ENCODE measurements at places on chromosomes 5 and 9.
A peak's percentile ranks its signal among the peaks of the same experiment; 100 is the strongest.

- no peak for DNase-seq
These were observed 176.6 kb upstream of the C9orf72 start for GRCh38 chr9:27749838-27750237.

GRCh38 chr9:129863059-129863690 lies 27.9 kb downstream of the USP20 start:
- peak; percentile 90 for DNase-seq

DNA sequence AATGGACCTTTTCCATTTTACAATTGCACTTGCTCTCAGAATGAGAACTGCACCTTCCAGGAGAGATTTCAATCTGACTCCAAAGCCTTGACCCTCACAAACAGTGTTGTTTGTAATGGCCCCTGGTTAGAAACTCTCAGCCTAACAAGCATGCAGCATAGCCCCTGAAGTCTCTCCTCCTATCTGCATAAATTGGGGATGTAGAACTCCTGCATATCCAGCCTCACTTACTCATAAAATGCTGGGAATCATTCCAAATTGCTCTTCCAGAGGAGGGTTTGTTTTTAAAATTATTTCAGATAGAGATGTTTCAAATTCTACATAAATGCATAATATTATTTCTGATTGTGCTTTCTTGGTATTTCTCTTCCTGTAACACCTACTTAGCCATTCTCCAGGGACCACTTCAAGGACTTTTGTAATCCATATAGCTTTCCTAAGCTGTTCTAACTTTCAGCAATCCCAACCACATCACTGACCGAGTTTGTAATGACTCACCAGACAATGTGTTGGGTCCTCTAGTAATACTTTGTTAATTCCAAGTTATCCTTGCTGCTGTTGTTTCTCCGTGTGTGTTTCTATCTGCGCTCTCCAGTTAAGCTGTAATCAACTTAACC lies 143.8 kb upstream of the CCDC152 start:
- DNase-seq: no peak

DNA sequence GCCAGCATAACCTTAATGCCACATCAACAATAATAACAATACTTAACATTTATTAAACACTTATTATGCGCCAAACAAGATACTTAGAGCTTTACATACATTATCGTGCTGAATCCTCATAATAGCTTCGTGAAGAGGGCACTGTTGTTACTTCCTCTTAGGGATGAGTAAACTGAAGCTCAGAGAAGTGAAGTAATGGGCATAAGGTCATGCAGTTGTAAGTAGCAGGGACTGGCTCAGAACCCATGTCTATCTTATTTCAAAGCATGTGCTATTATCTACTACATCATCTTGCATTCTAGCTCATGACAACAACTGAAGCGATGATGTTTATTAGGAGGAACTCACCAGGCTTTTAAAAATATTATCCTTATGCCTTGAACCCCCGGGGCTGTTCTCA lies 34.9 kb upstream of the PPP3R2 start:
- no peak for DNase-seq

DNA sequence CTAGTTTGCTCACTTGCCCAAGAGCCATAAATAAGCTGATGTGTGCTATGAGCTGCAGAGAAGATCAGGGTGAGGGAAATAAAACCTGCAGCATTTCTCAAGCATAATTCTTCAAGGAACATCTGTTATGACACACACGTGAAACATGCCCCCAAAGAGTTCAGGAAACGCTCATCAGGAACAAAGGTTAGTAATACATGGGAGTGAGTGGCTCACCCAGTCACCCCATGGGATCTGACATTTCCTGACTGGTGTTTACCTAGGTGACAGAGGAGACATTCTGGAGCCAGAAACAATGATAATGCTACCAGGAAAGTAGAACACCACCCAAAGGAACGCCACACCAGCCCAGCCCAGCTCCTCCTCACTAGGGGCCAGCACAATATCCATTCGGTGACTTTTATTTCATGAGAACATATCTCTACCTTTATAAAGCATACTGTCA lies 66.0 kb downstream of the FRMD3 start:
- no peak for DNase-seq

DNA sequence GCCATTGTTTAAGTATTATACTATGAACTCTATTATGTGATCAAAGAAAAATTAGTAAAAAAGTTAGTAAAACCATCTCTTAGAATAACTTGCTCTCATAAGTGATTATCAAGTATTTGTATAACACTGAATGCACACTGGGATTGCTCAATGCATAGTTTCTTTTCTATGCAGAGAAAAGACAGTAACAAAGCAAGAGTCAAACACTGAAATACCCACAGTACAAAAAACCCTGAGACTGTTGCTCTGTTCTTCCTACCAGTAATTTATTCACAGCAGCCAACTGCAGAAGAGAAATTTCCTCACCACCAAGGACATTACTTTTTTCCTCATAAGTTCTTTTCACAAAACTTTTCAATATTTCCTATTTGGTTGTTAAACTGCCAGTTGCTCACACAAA lies 634.4 kb downstream of the DTWD2 start:
- DNase-seq: no peak

DNA sequence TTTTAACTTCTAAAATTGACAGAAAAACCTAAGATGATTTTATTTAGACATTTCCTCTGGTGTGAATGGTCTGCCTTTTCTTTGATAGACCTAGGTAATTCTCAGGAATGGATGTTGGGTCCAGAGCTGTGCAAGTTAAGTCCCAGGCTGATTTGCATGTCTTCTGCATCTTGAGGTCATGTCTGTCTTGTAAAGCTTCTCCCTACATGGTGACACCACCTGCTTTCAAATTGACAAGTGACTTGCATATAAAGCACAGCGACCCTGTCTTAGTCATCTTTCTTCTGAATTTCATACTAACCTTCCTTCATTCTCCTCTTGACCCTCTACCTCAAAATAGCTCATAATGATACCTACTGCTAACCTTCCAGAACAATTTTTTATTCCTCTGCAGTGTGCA lies 29.2 kb downstream of the OSTF1 start:
- DNase-seq: no peak

DNA sequence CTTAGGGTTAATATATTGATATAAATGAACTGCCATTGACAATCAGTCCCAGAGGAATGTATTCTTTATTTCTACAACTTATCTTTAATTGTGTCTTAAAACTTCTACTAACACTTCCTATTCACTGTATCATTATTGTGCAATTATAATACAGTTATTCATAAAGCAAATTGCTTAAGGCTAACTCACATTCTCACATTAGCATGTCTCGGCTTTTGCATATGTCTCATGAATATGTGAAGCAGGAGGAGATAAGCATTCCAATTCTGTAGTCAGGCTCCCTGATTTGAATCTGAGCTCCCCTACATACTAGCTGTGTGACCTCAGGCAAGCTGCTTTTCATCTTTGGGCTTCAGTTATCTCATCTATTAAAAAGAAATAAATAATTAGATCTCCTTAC lies 45.4 kb downstream of the PLGRKT start:
- no peak for DNase-seq

DNA sequence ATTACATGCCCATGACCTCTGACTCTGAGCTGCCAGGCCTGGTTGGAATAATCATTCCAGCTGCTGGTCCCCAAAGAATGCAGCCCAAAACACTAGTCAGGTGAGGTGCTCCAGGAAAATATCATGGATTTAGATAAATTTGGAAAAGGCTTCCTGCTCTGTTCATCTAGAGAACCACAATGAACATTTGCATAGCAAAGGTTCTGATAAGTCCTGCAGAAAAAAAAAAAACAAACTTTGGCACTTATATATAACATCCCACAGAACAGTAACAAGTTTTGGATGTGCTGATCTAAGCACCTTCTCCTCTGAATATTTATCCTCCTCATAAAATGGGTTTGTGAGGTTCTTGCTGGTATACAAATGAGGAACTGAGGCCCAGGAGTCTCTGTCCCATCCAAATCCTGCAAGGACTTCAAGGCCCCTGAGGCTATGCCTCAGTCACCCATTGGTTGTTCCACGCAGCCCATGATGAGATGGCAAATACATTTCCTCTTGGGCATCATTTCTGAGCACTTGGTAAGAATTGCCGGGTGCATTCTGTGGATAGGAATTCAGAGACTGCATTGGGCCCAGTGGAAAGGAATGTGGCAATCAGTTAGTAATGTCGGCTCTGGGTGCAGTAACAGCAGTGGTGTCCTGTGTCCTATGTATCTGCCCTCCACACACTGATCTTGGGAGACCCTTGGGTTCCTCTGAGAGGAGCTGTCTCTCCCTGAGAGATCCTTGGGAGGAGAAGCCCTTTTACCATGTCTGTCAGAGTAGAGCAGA lies 73.4 kb upstream of the ASS1 start:
- DNase-seq: no peak

DNA sequence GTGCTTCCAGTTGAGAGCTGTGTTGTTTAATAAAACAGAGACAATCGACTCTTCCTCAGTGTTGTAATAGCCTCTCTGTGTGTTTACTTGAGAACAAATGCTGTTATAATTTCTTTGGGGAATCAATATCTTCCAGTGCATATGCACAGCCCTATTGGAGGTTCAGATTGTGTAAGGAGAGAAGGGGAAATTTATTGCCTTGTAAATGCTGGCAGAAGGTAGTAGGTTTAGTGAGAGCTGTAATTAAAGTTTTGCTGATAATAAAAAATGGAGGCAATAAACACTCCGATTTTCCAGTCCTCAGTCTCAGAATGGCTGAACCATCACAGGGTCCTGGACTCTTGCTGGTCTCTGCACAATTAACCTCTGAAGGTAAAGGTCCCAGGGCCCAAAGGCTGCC lies 128.3 kb downstream of the C5orf15 start:
- DNase-seq: no peak

DNA sequence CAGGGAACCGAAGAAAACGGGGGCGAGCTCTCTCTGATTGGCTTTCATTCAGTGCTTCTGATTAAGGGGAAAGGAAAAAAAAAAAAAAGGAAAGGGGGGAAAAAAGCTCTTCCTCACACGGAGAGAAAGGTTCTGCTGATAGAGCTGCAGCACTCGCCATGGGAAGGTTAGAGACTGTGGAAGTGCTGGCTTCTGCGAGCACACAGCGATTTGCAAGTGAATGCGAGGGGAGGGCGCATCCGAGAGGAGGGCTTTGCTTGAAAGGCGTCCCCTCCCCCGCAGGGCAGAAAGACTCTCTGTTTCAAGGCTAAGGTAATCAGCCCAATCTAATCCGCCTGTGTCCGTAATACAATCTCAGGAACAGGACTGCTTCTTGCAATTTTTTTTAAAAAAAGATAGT lies at the start of gene CDH10:
Gene CDH10, minus strand, starts transcription at position 218 of the 400 bp plus-strand sequence. CDS start 51,488 bp downstream, outside the sequence.
- no peak for DNase-seq

DNA sequence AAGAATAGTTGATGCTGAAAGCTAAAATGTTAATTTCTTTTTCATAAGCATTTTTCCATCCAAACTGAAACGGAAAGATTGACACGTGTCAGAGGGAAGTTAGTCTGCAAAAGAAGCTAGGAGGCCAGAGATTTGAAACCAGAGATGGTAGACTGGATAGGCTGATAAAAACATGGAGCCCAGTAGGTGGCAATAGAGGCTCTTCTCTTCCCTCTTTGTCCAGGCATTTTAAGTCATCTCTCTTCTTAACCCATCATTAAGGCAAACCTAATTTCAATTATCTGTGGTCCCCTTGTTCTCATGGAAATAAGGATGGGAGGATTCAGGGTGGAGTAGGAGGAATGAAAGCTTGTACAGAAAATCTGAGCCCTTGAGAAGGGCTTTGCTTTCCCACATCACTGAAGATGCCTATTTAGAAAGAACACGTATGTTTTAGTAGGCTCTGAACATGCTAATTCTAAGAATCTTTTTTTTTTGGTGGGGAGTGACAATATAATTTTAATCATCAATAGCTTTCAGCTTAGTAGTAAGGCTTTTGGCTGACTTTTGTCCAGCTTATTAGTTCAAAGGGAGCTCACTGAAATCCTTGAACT lies 66.6 kb downstream of the ZNF474 start:
- no peak for DNase-seq

DNA sequence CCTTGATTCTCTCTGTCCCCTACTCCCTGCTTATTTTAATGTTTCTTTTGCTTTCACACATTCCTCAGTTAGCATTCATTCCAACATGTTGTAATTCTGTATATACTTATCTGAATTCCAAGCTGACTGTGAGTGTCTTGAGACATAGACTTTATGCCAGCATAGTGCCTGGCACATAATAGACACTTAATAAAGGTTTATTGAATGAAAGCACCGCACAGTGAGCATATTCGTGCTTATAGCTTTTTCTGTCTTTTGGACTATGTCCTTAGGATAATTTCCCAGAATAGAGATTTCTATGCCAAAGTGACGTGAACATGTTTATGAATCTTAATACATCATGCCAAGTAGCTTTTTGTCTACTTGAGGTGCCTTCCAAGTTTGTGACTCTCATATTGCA lies 174.6 kb downstream of the CD180 start:
- no peak for DNase-seq

GRCh38 chr5:124764585-124764984 lies 18.1 kb upstream of the ZNF608 start:
- DNase-seq: no peak

GRCh38 chr5:28734396-28734795 lies 1696.0 kb upstream of the CDH9 start:
- no peak for DNase-seq

DNA sequence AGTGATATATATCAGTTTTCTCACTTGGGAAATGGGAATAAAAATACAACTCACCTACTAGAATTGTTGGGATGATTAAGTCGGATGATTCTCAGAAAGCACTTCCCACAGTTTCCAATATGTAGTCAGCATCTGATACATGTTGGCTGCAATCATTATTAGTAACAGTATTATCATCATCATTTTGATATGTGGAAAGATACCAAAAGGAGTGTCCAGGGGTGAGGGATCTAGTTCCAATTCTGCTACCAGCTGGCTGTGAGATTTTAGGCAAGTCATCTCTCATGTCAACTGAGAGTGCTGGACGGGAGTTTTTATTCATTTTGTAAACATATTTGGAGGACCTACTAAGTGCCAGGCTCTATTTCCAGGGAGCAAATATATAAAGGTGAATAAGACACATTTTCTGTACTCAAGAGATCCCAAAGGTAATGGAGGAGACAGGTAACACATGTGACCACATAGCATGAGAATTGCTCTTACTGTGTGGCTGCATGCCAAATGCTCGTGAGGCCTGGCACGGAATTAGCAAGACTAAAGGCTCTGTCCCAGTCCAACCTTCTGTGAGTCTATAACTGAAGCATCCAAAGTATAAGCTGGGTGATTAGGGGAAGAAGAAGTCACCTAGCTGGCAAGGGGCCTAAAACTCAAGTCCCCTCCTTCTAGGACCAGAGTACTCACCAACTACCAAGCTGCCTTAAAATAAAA lies 83.0 kb downstream of the GRIA1 start:
- DNase-seq: no peak

- DNase-seq: no peak
These were observed 356.0 kb downstream of the DMAC1 start for GRCh38 chr9:7443541-7443940.

- DNase-seq: no peak
These were observed 454.3 kb downstream of the KDM4C start for GRCh38 chr9:7212101-7212500.

DNA sequence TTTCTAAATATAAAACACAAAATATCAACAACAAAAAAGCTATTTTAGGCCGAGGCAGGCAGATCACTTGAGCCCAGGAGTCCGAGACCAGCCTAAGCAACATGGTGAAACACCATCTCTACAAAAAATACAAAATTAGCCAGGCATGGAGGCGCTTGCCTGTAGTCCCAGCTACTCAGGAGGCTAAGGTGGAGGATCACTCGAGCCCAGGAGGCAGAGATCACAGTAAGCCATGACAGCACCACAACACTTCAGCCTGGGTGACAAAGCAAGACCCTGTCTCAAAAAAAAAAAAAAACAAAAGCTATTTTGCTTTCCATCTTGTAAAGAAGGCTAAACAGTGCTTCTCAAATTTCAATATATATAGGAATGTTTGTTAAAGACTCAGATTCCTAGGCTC lies 11.3 kb downstream of the C5orf15 start:
- no peak for DNase-seq

All from RWPE2 (cell line).